Right atrium auricular region (tissue), 2 donors: ENCODE measurements at places on chromosomes 6 and 20. TPM values are rescaled to one million over a fixed set of nuclear protein-coding genes. Genes with fewer than 3 reads are reported as not detected.

- peaks cover 28% of the 10 kb centered on the region for H3K4me1 ChIP-seq
- H3K4me3 ChIP-seq: no peak overlapping the region
- H3K36me3 ChIP-seq: peaks cover 27% of the 10 kb centered on the region
- DNase-seq: no peak
- H3K27me3 ChIP-seq: no peaks in the 10 kb centered on the region
Measured at GRCh38 chr6:90541221-90541620, 45.7 kb downstream of the MAP3K7 start.

- H3K4me1 ChIP-seq: no peaks in the 10 kb centered on the region
- no peak overlapping the region for H3K27ac ChIP-seq
- no peaks in the 10 kb centered on the region for H3K36me3 ChIP-seq
- H3K4me3 ChIP-seq: no peak overlapping the region
- no peak for DNase-seq
- H3K27me3 ChIP-seq: no peaks in the 10 kb centered on the region
Measured at GRCh38 chr20:1637226-1637625, 17.4 kb upstream of the SIRPB1 start.

GRCh38 chr20:46359233-46359751, 47.1 kb downstream of the ELMO2 start:
- no peaks in the 10 kb centered on the region for H3K36me3 ChIP-seq
- H3K4me3 ChIP-seq: no peak overlapping the region
- peak overlapping the region; percentile 24 for H3K27ac ChIP-seq
- H3K27me3 ChIP-seq: no peaks in the 10 kb centered on the region

DNA sequence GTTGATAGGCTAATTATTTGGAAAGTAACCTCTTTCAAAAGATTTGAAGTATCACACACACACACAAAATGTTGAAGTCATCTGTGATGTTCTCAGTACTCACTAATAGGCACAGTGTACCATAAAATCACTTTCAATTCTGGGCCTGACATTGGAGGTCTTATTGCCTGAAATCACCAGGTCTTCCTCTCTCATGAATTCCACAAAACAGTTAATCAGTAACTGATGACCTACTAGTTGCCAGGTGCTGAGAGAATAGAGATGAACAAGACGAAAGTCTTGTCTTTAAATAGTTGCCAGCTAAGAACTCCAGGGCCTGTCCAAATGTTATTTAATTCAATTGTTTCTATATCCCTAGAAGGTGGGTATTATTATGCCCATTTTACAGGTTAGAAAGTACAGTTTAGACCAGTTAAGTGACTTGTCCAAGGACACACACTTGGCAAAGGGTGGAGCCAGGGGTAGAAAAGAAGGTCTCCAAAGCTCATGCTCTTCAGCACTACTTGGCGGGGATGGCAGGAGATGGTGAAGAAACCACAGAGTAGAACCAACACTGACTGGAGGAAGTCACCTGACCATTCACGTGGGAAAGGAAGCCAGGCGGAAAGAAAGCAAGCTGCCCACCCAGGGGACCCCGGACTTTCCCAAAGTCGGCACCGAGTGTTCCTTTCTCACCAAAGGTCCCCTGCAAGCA, 116.4 kb downstream of the KIF6 start:
- no peak overlapping the region for H3K27ac ChIP-seq
- H3K36me3 ChIP-seq: no peaks in the 10 kb centered on the region
- H3K4me1 ChIP-seq: no peaks in the 10 kb centered on the region
- no peak for DNase-seq
- H3K4me3 ChIP-seq: no peak overlapping the region
- H3K27me3 ChIP-seq: no peaks in the 10 kb centered on the region

CHRNA4 gene
- total RNA-seq: not detected

GRCh38 chr6:5990786-5991185, 15.9 kb downstream of the NRN1 start:
- no peak for DNase-seq
- H3K4me1 ChIP-seq: no peaks in the 10 kb centered on the region
- peaks cover 16% of the 10 kb centered on the region for H3K27me3 ChIP-seq
- H3K27ac ChIP-seq: no peak overlapping the region
- no peaks in the 10 kb centered on the region for H3K36me3 ChIP-seq

CRISP3 gene
- total RNA-seq: not detected

AGER gene
- 0.94 TPM for total RNA-seq

DNA sequence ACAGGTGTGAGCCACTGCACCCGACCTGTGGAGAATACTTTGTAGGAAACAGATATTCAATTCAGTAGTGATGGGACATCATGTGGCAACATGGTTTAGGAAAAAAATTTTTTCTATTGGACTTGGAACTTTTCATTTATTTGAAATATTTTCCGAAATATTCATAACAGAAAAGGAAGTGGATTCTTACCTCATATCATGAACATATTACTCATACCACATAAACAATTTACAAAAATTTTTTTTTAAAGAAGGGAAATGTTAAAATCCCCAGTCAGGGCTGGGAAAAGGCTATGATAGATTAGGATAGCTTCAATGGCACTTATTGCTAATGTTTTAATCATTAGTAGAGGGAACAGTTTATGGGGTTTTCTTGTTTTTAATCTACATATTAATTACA, 6.8 kb upstream of the ALDH8A1 start:
- H3K27me3 ChIP-seq: no peaks in the 10 kb centered on the region
- H3K36me3 ChIP-seq: no peaks in the 10 kb centered on the region
- DNase-seq: no peak
- no peaks in the 10 kb centered on the region for H3K4me1 ChIP-seq
- no peak overlapping the region for H3K27ac ChIP-seq

GRCh38 chr20:33262658-33263065, 20.4 kb upstream of the BPIFB1 start:
- H3K4me1 ChIP-seq: no peaks in the 10 kb centered on the region
- DNase-seq: peak; percentile 60
- H3K4me3 ChIP-seq: no peak overlapping the region
- no peak overlapping the region for H3K27ac ChIP-seq

DNA sequence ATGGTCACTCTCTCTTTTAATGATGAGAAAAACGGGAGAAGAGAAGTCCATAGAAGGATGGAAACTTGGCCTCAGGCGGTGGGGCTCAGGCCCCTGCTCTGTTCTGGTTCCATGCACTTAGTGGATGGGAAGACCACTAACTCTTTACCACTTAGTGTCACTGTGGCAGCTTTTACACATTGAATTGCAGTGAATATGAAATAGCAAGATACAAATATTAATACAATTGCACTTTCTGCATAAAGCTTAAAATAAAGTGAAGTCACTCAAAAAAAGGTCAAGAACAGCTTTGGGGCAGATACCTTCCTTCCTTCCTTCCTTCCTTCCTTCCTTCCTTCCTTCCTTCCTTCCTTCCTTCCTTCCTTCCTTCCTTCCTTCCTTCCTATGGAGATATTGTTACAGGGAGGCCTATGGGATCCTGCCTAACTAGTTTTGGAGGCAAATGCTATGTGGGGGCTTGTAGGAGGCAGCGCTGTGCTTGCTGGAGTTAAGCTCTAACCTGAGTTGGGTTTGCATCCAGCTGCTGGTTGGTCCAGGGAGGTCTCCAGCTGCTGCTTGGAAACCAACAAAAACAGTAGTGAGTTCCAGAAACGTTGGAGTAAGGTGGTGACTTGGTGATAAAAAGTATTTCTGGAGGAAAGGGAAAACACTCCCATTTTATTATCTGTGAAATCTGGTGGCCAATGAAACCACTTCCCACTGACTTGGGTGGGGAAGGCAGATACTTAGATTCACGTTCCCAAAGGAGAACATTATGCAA, 62.3 kb upstream of the NKX2-2 start:
- no peak for DNase-seq
- H3K4me1 ChIP-seq: no peaks in the 10 kb centered on the region
- no peak overlapping the region for H3K27ac ChIP-seq
- H3K27me3 ChIP-seq: no peaks in the 10 kb centered on the region

GRCh38 chr20:1364106-1364505, 28.7 kb downstream of the FKBP1A start:
- no peak for DNase-seq
- H3K4me3 ChIP-seq: no peak overlapping the region
- peaks cover 29% of the 10 kb centered on the region for H3K36me3 ChIP-seq
- H3K27ac ChIP-seq: no peak overlapping the region
- peaks cover 5% of the 10 kb centered on the region for H3K4me1 ChIP-seq
- no peaks in the 10 kb centered on the region for H3K27me3 ChIP-seq

- no peak overlapping the region for H3K4me3 ChIP-seq
- H3K27me3 ChIP-seq: no peaks in the 10 kb centered on the region
- H3K36me3 ChIP-seq: no peaks in the 10 kb centered on the region
Measured at GRCh38 chr6:1255636-1256365, 56.1 kb upstream of the FOXQ1 start.
